ENCODE measurements at places on chromosomes 3 and 15.

GRCh38 chr15:48451736-48452135 lies 120.5 kb downstream of the DUT start:
- DNase-seq, result no peak

GRCh38 chr3:124325248-124325647 lies 333.3 kb upstream of the ROPN1 start:
- no peak for DNase-seq

GRCh38 chr15:99613887-99614647 lies 48.3 kb downstream of the MEF2A start:
- DNase-seq, result peak; percentile 14

- DNase-seq, result no peak
Observed at GRCh38 chr3:115062009-115062408, 85.1 kb downstream of the ZBTB20 start.

DNA sequence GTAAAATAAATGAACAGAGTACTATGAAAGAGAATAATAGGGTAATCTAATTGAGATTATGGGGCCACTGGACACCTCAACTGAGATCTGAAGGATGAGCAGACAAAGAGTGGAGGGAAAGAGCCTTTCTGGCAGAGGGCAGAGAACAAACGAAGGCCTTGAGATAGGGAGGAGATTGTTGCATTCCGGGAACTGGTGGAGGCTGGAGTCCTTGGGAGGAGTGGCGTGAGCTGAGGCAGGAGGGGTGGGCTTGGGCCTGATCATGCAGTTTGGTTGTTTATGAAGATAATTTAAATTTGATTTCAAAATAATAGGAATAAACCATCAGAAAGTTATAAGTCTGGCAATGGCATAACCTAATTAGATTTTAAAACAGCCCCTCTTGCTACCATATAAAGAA lies 59.5 kb upstream of the GALNT15 start:
- DNase-seq, result no peak

DNA sequence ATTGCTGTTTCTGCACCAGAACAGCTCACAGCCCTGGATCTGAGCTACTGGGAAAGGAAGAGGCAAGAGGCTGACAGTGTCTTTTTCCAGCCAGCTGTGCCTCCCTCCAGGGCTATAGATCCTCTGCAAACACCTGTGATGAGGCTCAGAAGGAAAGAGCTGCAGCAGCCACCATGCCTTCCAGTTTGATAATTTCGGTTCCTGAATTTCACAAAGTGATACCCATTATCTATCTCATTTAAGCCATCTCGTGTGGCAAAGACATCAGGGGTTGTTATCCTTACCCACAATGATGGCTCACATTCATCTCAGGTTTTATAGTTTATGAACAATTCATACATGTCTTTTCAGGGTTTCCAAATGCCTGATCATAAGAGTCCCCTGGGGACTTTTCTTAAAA lies 1.8 kb upstream of the LARP6 start:
- no peak for DNase-seq

- no peak for DNase-seq
Observed at GRCh38 chr3:24965706-24966385, 462.2 kb upstream of the RARB start.

- no peak for DNase-seq
Observed at GRCh38 chr15:78615151-78615589, 5.6 kb downstream of the CHRNA3 start.

DNA sequence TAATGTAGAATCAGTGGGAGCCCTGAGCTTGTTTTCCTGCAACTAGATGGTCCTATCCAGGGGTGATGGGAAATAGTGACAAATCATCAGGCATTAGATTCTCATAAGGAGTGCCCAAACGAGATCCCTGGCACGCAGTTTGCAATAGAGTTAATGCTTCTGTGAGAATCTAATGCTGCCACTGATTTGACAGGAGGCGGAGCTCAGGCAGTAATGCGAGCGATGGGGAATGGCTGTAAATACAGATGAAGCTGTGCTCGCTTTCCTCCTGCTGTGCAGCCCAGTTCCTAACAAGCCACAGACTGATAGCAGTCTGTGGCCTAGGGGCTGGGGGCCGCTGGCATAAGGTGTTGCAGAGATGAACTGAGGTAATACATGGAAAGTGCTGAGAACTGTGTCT lies 28.3 kb upstream of the TMEM42 start:
- no peak for DNase-seq

- no peak for DNase-seq
Observed at GRCh38 chr3:179673523-179673922, 20.7 kb downstream of the USP13 start.

DNA sequence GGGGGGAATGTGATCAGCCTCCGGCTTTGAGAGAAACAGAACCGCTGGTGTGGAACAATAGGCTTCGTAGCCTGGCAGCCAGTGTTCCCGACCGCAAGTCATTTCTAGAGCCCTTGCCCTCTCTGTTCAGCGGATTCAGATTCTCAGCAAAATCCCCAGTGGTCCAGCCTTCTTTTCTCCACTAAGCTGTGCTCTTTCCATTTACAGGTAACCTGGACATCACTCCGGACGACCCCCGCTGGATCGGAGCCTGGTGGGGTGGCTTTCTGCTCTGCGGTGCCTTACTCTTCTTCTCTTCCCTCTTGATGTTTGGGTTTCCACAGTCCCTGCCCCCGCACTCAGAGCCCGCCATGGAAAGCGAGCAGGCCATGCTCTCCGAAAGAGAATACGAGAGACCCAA lies 250.6 kb downstream of the SLCO3A1 start:
- no peak for DNase-seq

GRCh38 chr3:86887876-86888275 lies 103.1 kb downstream of the VGLL3 start:
- DNase-seq, result no peak

- DNase-seq, result no peak
Observed at GRCh38 chr3:9022305-9023225, 59.3 kb upstream of the RAD18 start.

GRCh38 chr15:73362900-73363299 lies 5.9 kb downstream of the HCN4 start:
- no peak for DNase-seq

- DNase-seq, result no peak
Observed at GRCh38 chr15:84938726-84939125, 42.9 kb upstream of the PDE8A start.

- no peak for DNase-seq
Observed at GRCh38 chr3:190368881-190369280, 19.1 kb upstream of the CLDN16 start.

DNA sequence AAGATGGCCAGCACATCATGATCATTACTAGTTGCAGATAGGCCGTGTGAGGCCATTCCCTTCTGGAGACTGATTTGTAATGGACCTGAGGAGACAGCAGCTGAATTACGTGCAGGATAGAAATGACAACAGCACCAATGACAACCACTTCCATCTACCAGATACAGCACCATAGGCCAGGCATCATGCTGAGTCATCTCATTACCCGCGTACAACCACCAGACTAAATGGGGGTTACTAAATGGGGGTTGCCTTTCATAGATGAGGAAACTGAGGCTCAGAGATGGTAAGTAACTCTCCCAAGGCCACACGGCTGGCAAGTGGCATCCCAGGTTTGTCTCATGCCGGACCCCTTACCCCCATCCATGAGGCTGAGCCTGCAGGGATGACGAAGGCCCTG lies 32.8 kb upstream of the FAM107A start:
- no peak for DNase-seq

DNA sequence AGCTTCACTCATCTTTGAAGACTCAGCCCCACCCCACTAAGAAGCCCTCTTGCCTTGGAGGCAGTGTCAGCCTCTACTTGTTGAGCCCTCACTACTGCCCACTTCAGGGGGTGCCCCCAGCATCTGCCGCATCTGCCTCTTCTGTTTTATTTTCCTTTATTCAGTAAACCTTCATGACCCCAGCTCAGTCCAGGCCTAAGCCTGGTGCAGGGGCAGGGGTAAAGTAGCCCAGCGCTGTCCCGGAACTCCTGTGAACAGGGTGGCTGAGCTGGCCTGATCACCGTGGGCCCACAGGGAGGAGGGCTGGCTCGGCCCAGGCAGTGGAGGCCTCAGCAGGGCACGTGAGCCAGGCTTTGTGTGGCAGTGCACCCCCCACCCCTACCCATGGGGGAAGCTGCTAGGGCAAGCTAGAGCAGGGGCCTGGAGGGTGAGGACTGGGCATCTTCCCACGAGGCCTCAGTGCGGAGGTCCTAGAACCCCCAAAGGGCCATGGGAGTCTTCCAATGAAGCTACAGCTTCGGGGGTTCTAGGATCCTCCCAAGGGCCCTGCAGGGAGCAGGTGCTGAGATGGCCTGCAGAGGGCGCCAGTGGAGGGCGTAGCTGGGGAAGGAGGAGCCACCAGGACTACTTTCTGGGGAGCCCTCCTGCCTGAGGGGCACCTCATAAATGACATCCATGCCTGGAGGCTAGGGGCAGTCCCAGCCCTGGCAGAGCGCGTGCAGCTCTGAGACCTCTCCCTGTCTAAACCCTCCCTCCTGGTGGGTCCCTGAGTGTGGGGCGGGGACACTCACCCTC lies 36.0 kb downstream of the TSPAN3 start:
- no peak for DNase-seq

DNA sequence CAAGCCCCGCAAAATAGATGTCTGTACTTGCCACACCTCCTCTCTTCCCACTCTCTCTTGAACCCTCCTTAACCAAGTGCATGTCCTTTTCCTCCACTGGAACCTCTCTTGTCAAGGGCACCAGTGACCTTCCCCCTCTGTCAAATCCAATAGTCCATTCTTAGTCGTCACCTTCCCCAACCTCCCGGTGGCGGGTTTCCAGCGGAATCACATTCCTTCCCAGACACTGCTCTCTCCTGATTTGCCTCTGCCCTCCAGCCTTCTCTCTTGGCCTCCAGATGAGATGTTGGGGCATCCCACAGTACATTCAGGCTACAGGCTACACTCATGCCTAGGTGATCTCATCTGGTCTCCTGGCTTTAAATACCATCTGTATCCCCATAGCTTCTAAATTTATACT lies 31.1 kb downstream of the SCN5A start:
- DNase-seq, result no peak

DNA sequence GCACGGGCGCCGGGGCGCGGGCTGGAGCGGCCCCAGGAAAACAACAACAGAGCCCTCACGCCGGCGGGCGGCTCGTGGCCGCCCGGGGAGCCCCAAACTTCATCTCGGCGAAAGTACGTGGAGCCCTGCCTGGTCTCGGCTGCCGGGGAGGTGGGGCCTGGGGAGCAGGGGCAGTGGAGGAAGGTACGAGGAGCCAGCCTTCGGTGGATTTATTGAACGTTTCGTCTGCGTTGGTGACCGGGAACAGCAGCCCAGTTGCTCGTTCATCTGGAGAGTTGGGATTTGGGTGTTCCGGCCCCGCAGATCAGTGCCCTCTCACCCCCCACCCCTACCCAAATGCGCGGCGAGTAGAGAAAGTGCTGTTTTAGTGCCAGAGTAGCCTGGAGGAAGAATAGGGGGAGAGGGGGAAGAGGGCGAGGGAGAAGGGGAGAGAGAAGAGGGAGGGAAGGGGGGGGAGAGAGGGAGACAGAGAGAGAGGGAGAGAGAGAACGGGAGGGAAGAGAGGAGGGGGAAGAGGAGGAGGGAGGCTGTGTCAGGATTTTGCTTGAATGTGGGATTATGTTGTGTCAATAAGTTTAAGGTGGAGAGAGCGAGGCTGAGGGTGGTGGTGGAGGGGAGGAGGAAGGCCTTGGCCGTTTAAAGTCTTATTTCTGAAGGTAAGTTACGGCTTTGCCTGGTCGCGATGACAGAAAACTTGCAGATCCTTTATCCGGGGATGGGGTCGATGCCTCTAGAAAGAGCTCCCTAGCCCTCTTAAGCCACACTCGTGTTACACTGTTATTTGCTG lies 970 bp downstream of the BBX start:
- no peak for DNase-seq

DNA sequence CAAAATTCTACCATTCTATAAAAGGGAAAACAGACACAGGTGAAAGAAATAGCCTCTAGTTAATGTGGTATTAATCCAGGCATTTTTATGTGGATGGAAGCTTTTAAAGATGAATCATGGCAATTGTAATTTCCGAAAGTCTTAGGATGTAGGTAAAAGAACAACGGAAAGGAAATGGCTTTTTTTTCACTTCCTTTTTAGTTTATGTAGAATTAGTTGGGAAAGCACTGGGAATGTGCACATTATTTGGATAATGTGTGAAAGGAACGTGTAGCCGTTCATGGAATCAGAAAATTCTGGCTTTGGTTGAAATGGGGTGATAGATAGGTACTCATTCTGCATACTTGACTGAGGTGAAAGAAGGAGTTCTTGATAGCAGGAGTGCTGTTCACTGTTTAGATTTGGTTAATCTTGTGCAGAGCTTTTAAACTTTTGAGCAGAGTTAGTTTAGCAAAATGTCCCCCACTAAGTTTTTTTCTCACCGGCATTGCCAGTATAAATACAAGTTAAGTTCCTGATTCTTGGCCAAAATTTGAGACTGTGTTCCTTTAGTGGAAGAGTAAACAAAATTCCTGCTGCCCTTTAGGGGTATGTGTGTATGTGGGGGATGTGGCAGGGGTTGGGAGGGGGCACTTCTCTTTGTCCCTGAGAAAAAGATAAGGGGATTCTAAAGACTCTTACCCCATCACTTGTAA lies 20.2 kb upstream of the UTS2B start:
- DNase-seq, result no peak

- DNase-seq, result no peak
Observed at GRCh38 chr15:90539789-90540188, 10.1 kb downstream of the CRTC3 start.

DNA sequence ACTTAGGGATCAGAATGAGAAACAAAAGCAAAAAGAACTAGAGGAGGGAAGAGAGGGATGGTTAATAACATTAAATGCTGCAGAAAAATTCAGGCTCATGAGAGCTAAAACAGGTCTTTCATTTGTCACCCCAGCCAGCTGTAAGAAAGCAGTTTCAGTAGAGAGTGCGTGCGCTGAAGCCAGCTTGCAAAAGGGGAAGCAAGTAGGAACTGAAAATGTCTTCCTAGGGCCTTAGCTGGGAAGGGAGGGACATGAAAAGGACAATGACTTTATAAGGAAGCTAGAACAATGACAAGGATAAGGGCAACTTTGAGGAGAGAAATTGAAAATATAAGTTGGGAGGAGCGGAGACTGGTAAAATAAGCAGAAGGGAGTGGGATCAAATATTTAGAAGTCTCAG lies 3.1 kb downstream of the CIAO2A start:
- DNase-seq, result no peak

GRCh38 chr15:56293495-56294292 lies 50.0 kb upstream of the RFX7 start:
- no peak for DNase-seq

DNA sequence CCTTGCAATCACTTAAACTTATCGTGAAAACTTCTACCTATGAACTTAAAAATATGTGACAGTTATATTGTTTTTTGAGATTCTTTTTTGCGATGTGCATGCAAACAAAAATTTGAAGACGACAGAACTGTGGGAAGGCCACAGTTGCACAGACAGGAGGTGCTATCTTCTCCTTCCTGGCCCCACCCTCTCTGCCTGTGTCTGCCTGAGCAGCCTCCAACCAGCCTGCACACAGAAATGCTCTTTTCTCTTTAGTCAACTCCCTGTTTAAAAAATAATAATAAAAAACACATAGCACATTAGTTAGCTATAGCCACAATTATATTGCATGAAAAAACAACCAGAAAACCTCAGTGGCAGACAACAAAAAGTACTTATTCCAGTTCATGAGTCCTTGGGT lies 212.2 kb downstream of the ZNF621 start:
- DNase-seq, result no peak

- peak; percentile 50 for DNase-seq
Observed at GRCh38 chr15:44541282-44541958, 4.5 kb downstream of the EIF3J start.

- no peak for DNase-seq
Observed at GRCh38 chr3:123193448-123194101, 8.2 kb upstream of the SEC22A start.

Measured in AG09319 (cell line).